ENCODE measurements at places on chromosomes 2 and 18.

DNA sequence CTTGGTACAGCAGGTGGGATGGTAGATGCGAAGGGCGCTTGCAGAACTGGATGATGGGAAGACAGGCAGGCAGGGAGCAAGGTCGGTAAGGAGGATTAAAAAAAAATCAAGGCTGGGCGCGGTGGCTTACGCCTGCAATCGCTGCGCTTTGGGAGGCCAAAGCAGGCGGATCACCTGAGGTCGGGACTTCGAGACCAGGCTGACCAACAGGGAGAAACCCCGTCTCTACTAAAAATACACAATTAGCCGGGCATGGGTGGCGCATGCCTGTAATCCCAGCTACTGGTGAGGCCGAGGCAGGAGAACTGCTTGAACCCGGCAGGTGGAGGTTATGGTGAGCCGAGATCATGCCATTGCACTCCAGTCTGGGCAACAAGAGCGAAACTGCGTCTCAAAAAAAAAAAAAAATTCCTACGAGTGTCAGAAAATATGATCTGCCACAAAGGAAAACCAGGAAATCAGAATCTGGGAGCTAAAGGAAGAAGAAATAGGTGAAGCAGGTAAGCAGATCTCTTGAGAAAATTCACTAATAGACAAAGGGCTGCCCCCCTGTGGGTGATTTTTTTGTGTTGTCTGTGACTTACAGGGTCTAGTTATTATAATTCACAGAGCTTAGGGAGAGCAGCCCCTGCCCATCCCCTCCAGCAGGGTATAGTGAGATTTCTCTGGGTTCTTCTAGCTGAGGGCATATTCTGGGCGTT, 46.2 kb downstream of the C2orf42 start:
- no peak for DNase-seq

DNA sequence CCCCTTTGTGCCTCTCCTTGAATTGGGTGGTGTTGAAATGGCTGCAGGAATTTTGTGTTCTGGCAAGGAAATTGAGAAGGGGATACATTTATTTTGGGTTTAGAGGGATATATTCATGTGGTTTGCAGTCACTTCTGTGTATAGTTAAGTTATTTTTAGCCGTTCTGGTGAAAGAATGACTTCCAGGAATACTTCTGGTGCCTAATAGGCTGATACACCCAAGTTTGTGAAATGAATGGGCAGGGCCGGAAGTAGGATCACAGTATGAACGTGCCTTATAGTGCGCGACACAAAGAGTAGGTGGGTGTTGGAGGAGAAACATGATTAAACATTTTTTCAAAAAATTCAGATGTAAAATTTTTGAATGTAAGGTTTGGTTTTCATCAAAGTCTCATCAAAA, 168.6 kb upstream of the ATP5MC3 start:
- no peak for DNase-seq

- no peak for DNase-seq
Measured at GRCh38 chr2:224984637-224985036, 57.6 kb downstream of the DOCK10 start.

DNA sequence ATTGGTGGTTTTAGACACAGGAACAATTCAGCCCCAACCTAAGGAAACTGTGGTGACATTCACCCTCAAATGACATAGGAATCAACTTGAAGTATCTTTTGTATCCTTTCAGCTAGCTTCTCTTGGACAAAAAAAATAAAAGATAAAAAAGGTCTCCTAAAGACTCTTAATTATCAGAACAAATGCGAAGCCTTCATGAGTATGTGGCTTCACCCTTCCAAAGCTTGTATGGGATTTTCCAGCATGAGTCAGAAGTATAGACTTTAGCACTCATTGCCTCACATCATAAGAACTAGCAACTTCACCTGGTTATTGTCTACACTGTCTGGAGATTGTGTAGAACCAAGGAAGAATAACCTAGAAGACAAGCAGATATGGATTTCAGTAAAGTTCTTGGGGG, 135.4 kb downstream of the LAMA3 start:
- DNase-seq: no peak

- DNase-seq: no peak
Measured at GRCh38 chr2:15527074-15527739, 33.9 kb downstream of the NBAS start.
